ENCODE measurements at places on chromosomes 1 and 21. TPM values are rescaled to one million over a fixed set of nuclear protein-coding genes. Genes with fewer than 3 reads are reported as not detected.

Gene ILDR2
- polyA plus RNA-seq, result not detected

Gene CRB1
- polyA plus RNA-seq, result not detected

Gene INSRR
- polyA plus RNA-seq, result not detected

Gene ITLN2
- 0.22 TPM for polyA plus RNA-seq

Gene P3H1
- polyA plus RNA-seq, result 30.3 TPM

Gene SHE
- not detected for polyA plus RNA-seq

DNA sequence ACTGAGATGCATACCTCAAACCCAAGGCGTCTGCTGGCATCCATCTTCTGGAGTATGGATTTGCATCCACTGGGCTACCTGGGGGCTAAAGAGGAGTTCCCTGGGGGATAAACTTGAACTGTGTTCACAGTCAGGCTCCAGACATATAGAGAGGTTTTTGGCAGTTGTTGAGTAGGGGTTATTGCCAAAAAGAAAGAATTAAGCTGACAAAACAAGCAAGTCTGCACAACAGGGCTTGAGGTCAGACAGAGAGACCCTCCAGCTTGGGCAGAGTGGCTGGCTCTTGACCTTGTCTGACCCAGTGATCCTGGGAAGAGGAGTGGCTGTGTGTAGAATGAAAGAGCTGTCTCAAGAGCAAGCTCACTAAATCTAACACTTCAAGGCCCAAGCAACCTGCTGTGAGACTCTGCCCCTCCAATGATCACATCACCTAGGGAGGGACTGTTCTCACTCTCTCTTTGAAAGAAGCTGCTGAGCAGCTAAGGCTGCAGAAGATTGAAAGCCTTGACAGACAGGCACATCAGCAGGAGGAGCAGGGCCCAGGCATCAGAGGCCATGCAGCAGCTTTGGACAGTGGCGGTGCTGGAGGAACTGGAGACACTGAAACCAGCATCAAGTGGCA is 61.5 kb downstream of the SYT2 start:
- no peak for DNase-seq

DNA sequence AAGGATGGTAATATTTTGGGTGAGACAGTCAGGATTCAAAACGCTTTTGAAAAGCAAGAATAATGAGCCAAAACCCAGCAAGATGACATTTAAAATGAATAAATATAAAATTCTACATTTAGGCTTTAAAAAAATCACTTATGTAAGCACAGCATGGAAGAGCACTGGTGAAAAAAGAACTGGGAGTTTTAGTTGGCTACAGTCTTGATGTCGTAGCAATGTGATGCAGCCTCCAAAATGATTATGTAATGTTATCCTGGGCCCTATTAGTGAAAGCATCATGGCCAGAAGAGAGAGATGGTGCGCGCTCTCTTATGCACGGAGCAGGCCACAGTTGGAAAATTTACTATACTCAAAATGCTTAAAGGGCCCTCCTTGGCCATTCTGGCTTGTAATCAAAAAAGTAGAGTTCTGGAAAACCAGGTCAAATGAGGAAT is 5.1 kb downstream of the KCNJ9 start:
- no peak for DNase-seq

DNA sequence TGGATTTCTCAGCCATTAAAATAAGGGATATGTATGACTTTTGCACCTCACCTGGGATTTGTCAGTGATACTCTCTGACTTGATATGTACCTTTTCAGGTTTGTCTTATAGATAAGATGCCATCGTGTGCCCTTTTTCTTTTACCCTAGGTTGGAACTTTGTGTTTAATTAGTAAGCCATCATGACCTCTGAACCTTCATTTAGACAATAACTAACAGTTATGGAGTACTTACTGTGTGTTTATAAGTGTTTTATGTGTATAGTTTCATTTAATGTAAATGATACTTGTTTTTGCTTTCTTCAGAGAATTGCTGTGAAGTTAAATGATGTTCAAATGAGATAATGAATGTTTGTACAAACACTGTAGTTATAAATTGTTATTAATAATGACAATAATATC is 14.4 kb downstream of the HS2ST1 start:
- DNase-seq, result no peak

DNA sequence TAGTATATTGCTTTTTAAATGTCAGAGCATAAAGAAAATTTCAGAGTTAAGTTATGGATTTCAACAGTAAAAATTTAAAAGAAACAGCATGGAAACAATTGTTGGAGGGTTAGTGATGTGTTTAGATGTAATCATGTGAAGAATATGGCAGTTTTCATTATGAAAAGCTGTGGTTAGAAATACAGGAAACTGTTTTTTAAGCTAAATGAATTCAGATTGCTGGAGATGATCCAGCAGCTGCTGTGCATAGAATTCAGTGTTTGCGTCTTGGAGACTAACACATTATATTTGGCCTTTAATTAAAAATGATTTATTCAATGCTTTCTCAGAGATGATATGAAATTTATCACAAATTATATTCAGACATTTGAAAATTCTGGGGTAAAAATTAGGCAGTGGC is 273.6 kb upstream of the LRRC7 start:
- no peak for DNase-seq

- no peak for DNase-seq
Measured at GRCh38 chr1:52556641-52557360, 3.9 kb upstream of the TUT4 start.

- DNase-seq, result no peak
Measured at GRCh38 chr1:93905051-93905450, 4.2 kb downstream of the GCLM start.

GRCh38 chr21:17085707-17086106 is 427.1 kb upstream of the CXADR start:
- no peak for DNase-seq

DNA sequence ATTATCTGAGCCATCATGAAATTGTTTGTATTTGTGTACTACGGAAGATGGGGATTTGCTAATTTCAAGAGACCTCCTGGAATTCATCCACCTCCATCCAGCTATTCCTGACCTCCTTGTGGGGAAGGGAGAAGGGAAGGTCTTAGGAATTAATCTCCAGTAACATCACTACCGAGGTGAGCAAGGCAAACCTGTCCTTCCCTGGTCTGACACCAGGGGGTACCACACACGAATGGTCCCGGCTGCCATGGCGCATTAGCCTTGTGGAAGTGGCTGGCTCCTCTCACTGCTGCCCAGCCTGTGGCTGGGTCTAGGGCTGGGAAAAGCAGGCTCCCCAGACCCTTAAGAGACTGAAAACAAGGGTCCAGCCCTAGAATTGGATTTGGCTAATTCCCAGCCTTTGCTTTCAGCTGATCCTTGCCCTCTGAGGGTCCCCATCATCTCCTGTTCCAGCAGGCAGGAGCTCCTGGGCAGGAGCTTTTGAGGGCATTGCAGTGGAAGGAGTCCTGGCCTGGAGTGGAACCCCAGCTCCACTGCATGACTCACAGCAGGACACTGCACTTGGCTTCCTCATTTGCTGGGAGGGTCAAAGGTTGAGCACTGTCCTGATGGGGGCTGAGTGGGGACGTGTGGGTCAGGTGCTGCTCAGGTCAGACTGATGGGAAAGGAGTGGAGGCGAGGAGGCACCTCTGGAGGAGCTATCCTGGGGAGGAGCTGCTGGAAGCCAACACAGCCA is 34.8 kb downstream of the RIMS3 start:
- peak; percentile 10 for DNase-seq

DNA sequence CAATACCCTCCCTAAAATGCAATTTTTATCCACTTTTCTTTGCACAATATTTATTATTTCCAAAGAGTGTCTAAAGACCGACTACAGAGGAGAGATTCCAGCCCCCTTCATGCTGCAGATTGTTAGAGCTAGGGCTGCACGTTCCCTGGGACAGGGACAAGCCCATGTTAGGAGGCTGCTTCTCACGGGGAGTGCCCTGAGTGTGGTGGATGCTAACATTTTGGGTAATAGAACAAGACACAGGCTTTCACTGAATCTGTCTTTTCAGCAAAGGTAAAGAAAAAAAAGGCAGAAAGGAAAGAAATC is 125.4 kb downstream of the RIPK4 start:
- no peak for DNase-seq

DNA sequence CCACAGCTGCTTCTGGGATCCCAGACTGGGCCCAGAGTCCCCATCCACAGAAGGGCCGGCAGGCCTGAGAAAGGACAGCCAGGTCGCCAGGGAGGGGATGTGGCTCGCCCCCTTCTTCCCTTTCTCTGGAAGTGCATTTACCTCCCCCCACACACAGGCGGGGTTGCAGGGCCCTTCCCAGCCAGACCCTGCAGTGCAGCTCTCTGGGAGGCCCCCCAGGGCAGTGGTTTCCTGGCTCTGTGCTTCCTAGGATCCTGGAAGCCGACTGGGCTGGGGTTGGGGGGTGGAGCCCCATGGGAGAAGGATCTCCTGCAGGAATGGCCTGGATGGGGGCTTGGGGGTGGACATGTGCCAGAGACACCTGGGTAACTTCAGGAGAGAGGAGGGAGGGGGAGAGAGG is 4.2 kb upstream of the COL6A1 start:
- no peak for DNase-seq

Measured in A549 (cell line).